ENCODE measurements at places on chromosomes 6 and 20.
A peak's percentile ranks its signal among the peaks of the same experiment; 100 is the strongest.

DNA sequence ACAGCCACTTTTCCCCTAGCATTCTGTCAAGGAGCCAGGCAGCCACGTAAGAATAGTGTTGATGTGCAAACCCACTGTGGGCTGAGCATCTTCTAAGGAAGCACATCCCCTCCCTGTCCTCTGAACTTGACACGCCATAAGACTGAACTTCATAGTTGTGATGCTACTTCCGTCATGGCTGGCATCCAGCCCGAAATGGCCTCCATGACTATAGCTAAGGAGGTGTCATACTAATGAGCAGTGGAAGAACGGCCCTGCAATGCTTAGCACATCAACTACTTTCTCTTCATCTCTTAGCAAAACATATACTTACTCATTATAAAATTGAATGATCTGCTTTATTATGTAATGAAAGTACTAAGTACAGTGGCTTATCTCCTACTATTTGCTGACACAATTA lies 110.2 kb downstream of the GJA10 start:
- peaks cover 3% of the 10 kb centered on the region for H3K4me1 ChIP-seq
- H3K4me3 ChIP-seq, result no peak overlapping the region
- no peaks in the 10 kb centered on the region for H3K27me3 ChIP-seq
- H3K36me3 ChIP-seq, result no peaks in the 10 kb centered on the region
- no peak overlapping the region for H3K27ac ChIP-seq
- no peak for DNase-seq

DNA sequence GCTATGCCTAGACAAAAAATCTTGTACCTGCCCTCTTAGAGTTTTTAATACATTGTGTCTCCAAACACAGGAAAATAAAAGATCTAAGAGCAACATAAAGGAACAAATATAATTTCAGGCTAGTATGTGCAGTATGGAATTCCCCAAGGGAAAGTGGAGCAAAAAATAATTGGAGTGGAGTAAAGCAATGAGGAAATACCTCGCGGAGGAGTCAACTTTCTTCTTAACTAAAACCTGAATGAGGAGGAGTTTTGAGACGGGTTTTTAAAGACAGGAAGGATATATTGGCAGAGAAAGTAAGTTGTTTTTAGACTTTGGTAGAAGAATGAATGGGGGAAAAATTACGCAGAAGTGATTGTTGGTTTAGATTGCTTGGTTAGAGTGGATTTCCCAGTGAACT lies 14.0 kb downstream of the HIVEP1 start:
- peaks cover 10% of the 10 kb centered on the region for H3K4me1 ChIP-seq
- DNase-seq, result no peak
- H3K36me3 ChIP-seq, result peaks cover 1% of the 10 kb centered on the region
- H3K27me3 ChIP-seq, result no peaks in the 10 kb centered on the region
- no peak overlapping the region for H3K27ac ChIP-seq

DNA sequence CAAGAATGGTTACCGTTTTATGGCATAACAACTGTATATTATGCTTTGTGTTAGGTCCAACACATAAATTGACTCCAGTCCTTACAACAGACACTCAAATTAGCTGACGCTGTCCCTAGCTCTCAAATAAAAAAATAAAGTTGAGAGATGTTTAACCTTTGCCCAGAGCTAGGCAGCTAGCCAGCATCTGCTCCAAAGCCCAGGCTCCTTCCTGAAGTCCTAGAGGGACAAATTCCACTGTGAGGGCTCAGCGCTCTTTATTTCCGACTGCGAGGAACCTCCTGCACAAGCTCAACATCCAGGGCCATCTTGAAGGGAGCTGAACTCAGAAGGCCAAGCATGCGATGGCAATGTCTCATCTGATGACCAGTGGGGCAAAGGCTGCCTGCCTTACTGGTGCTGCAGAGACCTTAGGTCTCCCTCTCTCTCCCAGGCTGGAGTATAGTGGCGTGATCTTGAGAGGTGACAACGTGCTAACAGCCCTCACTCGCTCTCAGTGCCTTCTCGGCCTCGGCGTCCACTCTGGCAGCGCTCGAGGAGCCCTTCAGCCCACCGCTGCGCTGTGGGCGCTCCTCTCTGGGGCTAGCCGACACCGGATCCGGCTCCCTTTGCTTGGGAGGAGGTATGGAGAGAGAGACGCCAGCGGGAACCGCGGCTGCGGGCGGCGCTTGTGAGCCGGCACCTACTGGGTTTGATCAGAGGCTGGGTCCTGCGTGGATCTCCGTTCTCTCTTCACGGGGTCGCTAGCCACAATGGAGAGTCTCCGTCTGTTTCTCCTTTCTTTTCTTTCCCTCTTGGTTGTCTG lies 24.7 kb upstream of the GFOD1 start:
- no peak overlapping the region for H3K27ac ChIP-seq
- peak; percentile 25 for DNase-seq
- H3K4me1 ChIP-seq, result peaks cover 4% of the 10 kb centered on the region
- H3K27me3 ChIP-seq, result no peaks in the 10 kb centered on the region
- H3K36me3 ChIP-seq, result no peaks in the 10 kb centered on the region
- no peak overlapping the region for H3K4me3 ChIP-seq

GRCh38 chr6:15569035-15569995 lies 93.5 kb downstream of the DTNBP1 start:
- H3K27ac ChIP-seq, result no peak overlapping the region
- H3K4me1 ChIP-seq, result no peaks in the 10 kb centered on the region
- no peak overlapping the region for H3K4me3 ChIP-seq

- no peaks in the 10 kb centered on the region for H3K27me3 ChIP-seq
- no peaks in the 10 kb centered on the region for H3K4me1 ChIP-seq
- H3K27ac ChIP-seq, result no peak overlapping the region
Measured at GRCh38 chr6:20092071-20092566, 120.2 kb downstream of the MBOAT1 start.

GRCh38 chr20:4502756-4503155 lies 219.0 kb upstream of the PRND start:
- H3K4me3 ChIP-seq, result no peak overlapping the region
- H3K4me1 ChIP-seq, result peaks cover 3% of the 10 kb centered on the region
- no peaks in the 10 kb centered on the region for H3K36me3 ChIP-seq
- no peak overlapping the region for H3K27ac ChIP-seq
- H3K27me3 ChIP-seq, result no peaks in the 10 kb centered on the region
- no peak for DNase-seq

DNA sequence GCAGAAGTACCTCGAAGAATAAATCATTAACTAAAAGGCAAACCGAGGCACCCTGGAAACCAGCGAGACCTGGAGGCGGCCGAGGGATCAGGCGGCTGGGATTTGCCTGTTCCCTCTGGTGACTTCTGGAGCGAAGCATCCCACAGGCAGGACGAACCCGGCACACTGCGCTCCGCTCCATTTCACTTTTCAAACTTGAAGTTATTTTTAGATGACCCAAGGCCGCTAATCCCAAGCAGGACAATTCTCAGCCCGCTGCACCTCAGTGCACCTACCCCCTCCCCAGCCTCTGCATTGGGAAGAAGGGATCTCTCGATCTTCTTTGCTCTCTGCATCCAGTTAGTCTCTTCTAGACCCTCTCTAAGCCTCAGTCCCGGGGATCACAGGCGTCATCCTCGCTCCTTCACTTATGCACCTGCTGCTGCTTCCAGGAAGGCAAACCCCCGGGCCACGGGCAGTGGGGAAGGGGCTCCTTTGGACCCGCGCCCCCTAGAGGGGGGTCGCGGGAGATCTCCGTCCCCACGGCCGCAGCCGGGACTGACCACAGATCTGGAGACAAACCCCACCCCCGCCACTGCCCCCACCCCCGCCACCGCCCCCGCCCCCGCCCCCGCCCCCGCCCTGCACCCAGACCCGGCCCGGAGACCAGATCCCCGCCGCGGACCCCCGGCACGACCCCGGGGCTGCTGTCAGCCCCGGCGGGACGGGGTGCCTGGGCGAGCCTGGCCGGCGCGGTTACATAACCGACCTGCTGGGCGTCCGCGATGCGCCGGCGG lies 636 bp downstream of the RCAN2 start:
- DNase-seq, result no peak
- H3K27ac ChIP-seq, result no peak overlapping the region
- peaks cover 7% of the 10 kb centered on the region for H3K27me3 ChIP-seq

DNA sequence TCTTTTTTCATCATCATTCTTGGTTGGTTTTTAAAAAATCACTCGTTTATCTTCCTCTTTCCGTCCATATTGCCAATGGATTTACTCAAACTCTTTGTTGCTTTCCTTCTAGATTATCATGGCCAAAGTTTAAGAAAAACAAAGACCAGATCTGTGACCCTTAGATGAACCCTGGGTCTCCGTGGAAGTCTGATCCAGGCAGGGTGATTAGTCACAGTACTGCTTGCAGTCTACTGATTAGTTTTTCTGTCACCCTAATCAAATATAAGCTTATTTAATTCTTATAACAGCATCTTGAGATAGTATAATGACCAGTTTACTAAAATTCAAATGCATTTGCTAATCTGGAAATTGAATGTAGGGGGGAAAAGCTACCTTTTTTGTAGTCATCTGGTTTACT lies 6.0 kb upstream of the SMIM28 start:
- no peaks in the 10 kb centered on the region for H3K36me3 ChIP-seq
- H3K4me1 ChIP-seq, result no peaks in the 10 kb centered on the region
- no peak overlapping the region for H3K4me3 ChIP-seq
- no peak overlapping the region for H3K27ac ChIP-seq

GRCh38 chr6:41929924-41930323 lies 8.6 kb downstream of the BYSL start:
- no peak overlapping the region for H3K27ac ChIP-seq
- no peaks in the 10 kb centered on the region for H3K27me3 ChIP-seq
- H3K36me3 ChIP-seq, result peaks cover 25% of the 10 kb centered on the region
- DNase-seq, result no peak

GRCh38 chr6:144749263-144749662 lies 464.1 kb downstream of the UTRN start:
- no peaks in the 10 kb centered on the region for H3K27me3 ChIP-seq
- no peak overlapping the region for H3K4me3 ChIP-seq
- DNase-seq, result no peak
- H3K27ac ChIP-seq, result no peak overlapping the region

GRCh38 chr20:51938559-51939258 lies 136.4 kb upstream of the SALL4 start:
- peak; percentile 85 for DNase-seq
- no peak overlapping the region for H3K27ac ChIP-seq
- H3K27me3 ChIP-seq, result no peaks in the 10 kb centered on the region
- H3K36me3 ChIP-seq, result no peaks in the 10 kb centered on the region
- H3K4me3 ChIP-seq, result no peak overlapping the region

GRCh38 chr6:141347086-141347485 lies 785.6 kb upstream of the GJE1 start:
- no peak overlapping the region for H3K27ac ChIP-seq
- DNase-seq, result no peak
- no peaks in the 10 kb centered on the region for H3K27me3 ChIP-seq
- H3K36me3 ChIP-seq, result no peaks in the 10 kb centered on the region

DNA sequence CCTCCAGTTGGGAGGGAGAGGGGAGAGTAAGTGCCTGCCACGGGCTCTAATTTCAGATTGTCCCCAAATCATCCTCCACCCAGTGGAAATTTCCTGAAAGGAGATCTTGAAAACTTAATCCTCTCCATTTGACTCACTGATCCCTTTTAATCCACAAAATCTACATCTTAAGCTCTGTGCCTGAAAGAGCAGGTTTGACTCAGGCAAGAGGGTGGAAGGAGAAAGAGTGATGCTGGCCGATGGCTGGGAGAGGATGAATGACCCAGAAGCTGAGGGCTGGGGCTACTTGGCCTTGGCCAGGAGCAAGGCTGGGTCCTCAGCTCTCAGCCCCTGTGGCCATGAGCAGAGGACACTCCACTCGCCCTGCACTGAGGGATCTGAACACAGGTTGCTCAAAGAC lies 8.1 kb downstream of the BPIFA2 start:
- no peak overlapping the region for H3K4me3 ChIP-seq
- no peaks in the 10 kb centered on the region for H3K36me3 ChIP-seq
- no peak for DNase-seq
- no peaks in the 10 kb centered on the region for H3K4me1 ChIP-seq
- H3K27me3 ChIP-seq, result no peaks in the 10 kb centered on the region
- H3K27ac ChIP-seq, result no peak overlapping the region

GRCh38 chr6:120378582-120379220 lies 955.6 kb downstream of the TBC1D32 start:
- no peaks in the 10 kb centered on the region for H3K36me3 ChIP-seq
- no peak overlapping the region for H3K4me3 ChIP-seq
- no peaks in the 10 kb centered on the region for H3K27me3 ChIP-seq
- peak; percentile 22 for DNase-seq

GRCh38 chr6:50404643-50405042 lies 308.7 kb upstream of the TFAP2D start:
- H3K27ac ChIP-seq, result no peak overlapping the region
- H3K36me3 ChIP-seq, result no peaks in the 10 kb centered on the region
- no peaks in the 10 kb centered on the region for H3K27me3 ChIP-seq
- H3K4me3 ChIP-seq, result no peak overlapping the region
- no peaks in the 10 kb centered on the region for H3K4me1 ChIP-seq
- no peak for DNase-seq

DNA sequence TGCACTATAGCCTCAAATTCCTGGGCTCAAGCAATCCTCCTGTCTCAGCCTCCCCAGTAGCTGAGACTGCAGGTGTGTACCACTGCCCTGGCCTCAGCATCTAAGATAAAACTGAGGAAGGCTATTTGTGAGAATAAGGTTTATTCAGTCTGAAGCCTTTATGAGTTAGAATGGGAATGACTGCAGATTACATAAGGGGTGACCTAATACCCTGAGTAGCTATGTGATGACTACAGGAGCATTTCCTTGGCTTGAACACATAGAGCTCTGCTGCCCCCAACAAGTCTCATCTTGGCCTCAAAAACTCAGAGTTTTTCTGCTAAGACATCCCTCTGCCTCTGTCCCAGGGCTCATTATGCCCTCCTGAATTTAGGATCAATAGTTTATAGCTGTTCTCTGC lies 7.6 kb downstream of the GSS start:
- no peaks in the 10 kb centered on the region for H3K27me3 ChIP-seq
- DNase-seq, result peak; percentile 80
- peaks cover 2% of the 10 kb centered on the region for H3K4me1 ChIP-seq
- H3K27ac ChIP-seq, result no peak overlapping the region

GRCh38 chr6:157227202-157228166 lies 95.8 kb downstream of the TMEM242 start:
- H3K27ac ChIP-seq, result no peak overlapping the region
- peak; percentile 15 for DNase-seq
- H3K27me3 ChIP-seq, result no peaks in the 10 kb centered on the region
- no peak overlapping the region for H3K4me3 ChIP-seq
- no peaks in the 10 kb centered on the region for H3K36me3 ChIP-seq
- H3K4me1 ChIP-seq, result no peaks in the 10 kb centered on the region

DNA sequence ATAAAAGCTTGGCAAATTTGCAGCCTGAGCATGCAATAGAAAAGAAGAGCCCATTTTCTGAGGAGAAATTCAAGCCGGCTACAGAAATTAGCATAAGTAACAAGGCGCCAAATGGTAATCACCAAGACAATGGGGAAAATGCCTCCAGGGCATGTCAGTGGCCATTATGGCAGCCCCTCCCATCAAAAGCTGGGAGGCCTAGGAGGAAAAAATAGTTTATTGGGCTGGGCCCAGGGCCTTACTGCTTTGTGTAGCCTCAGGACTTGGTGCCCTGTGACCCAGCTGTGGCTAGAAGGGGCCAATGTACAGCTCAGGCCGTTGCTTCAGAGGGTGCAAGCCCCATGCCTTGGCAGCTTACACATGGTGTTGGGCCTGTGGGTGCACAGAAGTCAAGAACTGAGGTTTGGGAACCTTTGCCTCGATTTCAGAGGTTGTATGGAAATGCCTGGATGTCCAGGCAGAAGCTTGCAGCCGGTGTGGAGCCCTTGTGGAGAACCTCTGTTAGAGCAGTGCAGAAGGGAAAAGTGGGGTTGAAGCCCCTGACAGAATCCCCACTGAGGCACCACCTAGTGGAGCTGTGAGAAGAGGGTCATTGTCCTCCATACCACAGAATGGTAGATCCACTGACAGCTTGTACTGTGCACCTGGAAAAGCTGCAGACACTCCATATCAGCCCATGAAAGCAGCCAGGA lies 328.5 kb upstream of the MAP3K7 start:
- H3K4me1 ChIP-seq, result no peaks in the 10 kb centered on the region
- no peaks in the 10 kb centered on the region for H3K36me3 ChIP-seq
